Astrocyte (in vitro differentiated cells and primary cell): ENCODE measurements at places on chromosomes 12 and 14. TPM values are rescaled to one million over a fixed set of nuclear protein-coding genes. Genes with fewer than 3 reads are reported as not detected.

DNA sequence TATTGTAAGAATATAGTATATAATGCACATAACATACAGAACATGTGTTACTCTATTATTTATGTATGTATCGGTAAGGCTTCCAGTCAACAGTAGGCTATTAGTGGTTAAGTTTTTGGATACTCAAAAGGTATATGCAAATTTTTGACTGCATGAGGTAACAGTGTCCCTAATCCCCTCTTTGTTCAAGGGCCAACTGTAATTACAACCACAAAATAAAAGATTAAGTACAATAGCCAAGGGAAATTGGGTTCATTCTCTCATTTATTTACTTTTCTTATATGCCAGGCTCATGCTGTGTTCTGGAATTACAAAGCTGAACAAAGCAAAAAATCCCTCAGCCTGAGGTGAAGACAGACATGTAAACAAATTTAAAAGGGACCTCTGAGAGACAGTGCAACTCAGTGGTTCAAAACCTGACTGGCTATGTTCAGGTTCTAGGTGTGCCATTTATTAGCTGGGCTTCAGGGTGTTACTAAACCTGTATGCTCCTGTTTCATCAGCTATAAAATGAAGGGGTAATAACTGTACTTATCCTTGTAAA, 43.4 kb upstream of the TSPAN8 start:
- DNase-seq, result no peak

LRRK2 gene
- total RNA-seq, result 0.02 TPM in 1 of 2 replicates, not detected in the other

DNA sequence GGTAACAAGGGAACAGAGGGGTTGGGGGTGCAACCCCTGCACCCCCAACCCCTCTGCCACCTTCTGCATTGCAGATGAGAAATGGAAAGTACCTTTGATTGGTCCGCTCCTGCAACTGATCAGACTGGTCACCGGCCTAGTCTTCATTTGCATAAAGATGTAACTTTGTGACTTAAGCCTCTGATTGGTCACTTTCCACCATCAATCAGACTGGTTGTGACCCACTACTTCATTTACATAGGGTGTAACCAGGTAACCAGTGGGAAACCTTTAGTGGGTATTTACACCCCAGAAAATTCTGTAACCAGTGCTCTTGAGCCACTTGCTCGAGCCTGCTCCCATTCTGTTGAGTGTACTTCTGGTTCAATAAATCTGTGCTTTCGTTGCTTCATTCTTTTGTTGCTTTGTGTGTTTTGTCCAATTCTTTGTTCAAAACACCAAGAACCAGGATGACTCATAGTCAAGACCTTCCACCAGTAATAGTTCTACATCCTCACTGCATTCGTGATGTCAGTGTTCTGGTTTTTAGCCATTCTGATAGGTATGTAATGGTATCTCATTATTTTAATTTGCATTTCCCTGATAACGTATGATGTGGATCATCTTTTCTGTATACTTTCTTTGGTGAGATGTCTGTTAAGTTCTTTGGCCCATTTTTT, 30.8 kb downstream of the LEMD3 start:
- DNase-seq, result peak; percentile 57

KRT71 gene
- not detected in 2 replicates for total RNA-seq

ASCL1 gene
- not detected in 2 replicates for total RNA-seq

MVK gene
- total RNA-seq, result 9.7 and 12.4 TPM in 2 replicates

DNA sequence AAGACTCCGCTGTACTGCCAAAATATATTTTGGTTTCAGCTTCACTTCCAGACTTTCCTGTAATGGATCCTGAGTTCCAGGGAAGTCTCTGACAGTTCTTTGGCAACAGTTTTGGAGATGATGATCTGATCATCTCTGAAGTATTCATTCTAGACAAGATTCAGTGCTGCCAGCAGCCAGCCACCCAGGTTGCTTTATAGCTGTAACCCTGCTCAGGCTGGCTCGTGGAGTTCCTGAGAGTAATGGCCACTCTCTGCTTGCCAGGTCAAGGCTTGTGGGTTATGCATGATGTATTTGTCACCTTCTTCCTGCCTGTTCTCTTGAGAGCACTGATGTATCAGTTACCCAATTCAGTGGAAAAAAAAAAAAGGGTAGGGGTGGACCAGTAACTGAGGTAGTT, 124.3 kb downstream of the PPHLN1 start:
- peak; percentile 68 for DNase-seq
